ENCODE measurements at places on chromosomes 6 and 20.

GRCh38 chr20:13008761-13009681, at the start of gene SPTLC3:
Gene SPTLC3 (plus strand): TSS chr20:13008972. CDS start chr20:13009268, 296 bp downstream.
- no peak for DNase-seq

DNA sequence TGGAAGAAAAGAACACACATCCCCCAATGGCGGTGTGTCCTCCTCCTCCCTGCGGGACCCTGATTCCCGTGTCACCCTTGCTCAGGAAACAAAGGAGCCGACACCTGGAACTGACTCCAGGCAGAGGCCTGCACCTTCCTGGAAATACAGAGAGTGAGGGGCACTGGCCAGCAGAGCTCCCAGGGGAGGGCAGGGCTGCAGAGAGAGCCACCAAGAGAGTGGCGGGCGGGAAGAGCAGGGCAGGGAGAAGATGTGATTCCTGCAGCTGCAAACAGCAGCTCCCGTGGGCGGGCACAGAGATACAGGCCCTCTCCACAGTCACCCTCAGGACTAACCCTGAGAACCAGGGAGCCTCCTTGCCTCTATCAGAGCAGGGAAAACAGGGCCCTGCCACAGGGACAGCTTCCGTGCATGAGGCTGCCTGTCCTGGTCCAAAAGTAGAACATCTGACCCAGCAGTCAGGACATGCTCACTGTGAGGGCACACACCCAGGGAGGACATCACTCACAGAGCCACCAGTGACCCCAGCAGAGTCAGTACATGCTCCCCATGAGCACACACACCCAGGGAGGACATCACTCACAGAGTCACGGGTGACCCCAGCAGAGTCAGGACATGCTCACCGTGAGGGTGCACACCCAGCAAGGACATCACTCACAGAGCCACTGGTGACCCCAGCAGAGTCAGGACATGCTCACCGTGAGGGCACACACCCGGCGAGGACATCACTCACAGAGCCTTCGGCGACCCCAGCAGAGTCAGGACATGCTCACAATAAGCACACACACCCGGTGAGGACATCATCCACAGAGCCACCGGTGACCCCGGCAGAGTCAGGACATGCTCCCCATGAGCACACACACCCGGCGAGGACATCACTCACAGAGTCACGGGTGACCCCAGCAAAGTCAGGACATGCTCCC, 193.1 kb downstream of the DLL1 start:
- DNase-seq: no peak

DNA sequence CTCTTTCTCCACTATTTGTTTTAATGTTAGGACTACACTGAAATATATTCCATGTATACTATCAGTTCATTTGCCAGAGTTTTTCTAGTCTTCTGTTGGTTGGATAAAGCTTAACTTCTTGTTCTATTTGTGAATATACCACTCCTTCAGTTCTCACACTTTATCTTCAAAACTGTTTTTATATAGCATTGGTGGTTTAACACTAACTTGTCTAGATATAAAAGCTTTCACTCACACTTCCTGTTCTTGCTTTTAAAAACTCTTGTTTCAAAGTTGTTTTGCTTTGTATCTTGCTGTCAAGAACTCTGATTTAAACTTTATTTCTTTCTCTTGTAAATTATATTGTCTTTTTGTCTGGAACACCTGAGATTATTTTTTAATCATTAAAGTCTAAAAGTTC, 226.8 kb upstream of the TENT5A start:
- no peak for DNase-seq

GRCh38 chr6:22512686-22513427, 56.5 kb upstream of the HDGFL1 start:
- DNase-seq: no peak

GRCh38 chr20:41476013-41476441, 109.4 kb upstream of the EMILIN3 start:
- DNase-seq: no peak

- DNase-seq: no peak
These were observed 45.2 kb downstream of the MUC22 start for GRCh38 chr6:31055441-31055840.

DNA sequence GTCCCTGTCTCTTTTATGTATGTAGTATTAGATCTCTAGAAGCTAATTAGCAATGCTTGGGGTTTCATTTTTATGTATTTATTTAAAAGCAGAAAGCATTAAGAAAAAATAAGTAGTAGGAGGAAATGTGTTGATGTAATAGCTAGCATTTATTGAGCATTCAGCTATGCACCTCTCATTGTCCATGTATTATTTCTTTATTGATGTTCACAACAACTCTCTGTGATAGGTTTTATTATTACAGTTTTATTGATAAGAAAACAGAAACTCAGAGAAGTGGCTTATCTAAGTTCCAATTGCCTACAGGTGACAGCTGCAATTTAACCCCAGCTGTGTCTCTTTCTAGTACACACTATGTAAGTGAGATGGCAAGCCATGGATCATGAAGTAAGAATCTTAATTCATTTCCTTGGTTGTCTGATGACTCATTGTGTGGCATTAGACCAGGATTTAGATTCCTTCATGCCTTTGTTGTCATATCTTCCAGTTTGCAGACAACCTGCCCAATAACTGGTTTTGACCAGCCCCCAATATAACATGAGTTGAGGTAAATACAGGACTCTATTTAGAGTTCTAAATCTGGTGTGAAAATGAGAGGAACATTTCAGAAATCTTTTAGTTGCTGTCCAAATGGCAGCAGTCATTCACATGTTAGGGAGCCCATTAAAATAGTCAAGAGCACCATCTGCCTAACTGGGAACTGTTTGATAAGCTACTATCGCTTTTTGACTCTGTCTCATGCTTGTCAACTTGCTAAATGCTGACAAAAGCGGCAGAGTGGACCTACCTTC, 170.8 kb upstream of the PHACTR1 start:
- no peak for DNase-seq

GRCh38 chr20:42714298-42715141, 475.2 kb downstream of the PTPRT start:
- DNase-seq: no peak

- DNase-seq: no peak
These were observed 22.2 kb downstream of the SAMHD1 start for GRCh38 chr20:36929290-36929689.

DNA sequence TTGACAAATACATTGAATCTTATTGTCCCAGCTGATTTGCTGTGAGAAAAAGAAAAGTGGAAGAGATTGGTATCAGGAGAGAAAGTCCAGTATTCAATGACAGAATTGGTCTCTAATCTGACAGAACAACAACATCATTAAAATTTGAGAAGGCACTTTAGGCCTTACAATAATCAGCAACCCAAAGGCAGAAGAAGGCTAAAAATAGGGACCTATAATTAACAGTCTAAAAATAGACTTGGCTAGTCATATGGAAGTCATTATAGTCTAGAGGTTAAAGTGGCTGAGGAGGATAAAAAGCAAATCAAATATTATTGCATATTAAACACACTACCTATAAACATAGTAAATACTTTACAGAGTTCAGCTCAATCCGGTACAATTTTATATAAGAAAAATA, 393.6 kb upstream of the JAG1 start:
- no peak for DNase-seq

- no peak for DNase-seq
These were observed 168.8 kb downstream of the EYA2 start for GRCh38 chr20:47063407-47063806.

DNA sequence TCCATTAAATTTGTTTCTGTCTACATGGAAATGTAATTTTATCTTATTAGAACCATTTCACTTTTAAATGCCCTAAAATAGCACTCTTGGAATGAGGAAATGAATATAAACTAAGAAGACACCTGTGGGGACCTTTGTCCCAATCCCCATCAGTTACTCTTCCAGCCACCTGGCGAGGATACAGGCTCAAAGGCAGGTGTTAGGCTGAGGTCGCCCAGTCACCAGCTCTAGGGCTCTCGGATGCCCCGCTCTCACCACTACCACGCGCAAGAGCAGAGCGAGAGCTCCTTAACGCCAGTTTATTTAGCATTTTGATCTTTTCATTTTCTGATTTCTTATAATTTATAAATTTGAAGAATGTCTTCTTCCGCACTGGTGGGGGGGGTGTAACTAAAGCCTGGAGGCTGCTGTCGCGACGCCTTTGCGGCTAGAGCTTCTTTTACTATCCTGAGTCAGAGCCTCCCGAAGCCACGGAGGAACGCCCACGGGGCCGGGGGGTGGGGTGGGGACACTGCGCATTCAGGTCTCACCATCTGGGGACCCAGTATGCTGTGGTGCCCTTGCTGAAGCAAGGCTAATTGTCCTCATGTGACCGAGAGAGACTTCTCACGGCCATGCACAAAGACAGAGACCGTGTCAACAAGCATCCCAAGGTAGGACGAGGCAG, 38.7 kb upstream of the AFDN start:
- DNase-seq: no peak

DNA sequence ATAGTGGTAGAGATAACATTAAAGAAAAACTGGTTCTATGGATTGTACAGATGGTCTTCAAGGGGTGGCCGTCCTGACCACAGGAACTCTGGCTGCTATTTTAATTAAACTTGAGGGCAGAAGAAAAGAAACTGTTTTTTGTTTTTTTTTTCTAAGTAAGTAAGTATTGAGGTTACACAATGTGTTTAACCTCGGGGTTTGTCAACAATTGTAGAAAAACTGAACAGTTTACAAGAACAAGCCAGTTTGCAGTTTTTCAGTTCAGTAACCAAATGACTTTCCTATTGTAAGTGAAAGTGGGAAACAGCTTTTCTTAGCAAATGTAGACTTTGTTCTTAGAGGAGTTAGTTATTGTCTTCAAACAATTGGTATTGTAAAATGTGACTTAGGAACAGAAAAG, 77.0 kb downstream of the PLCB1 start:
- DNase-seq: no peak

DNA sequence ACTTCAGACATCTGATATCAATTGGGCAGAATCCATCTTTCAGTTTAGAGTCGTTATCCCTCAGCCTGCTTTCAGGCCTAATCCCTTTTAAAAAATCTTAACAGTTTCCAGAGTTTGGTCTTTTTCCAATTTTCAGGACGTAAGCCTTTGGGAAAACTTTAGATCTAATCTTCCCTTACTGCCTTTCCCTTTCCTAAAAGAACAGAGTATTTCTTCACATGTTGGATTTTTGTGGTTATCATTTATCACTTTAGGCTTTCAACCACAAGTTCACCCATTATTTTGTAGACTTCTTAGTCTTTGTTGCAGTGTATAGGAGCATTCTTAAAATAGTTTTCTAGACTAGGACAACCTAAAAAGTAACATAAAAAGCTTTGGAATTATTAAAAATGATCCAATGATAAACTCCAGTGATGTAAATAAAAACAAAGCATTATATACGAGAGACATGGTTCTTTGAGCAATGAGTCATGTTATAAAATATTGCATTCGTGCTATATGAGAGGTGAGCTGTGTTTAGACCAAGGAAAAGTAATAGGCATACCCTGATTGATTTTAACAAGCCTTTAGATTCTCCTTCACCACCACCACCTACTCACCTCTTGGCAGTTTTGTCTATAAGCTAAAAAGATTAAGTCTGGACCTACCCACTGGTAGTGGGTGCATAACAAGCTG, 90.4 kb upstream of the MCHR2 start:
- no peak for DNase-seq

- no peak for DNase-seq
These were observed 139.8 kb downstream of the DTNBP1 start for GRCh38 chr6:15522856-15523529.

DNA sequence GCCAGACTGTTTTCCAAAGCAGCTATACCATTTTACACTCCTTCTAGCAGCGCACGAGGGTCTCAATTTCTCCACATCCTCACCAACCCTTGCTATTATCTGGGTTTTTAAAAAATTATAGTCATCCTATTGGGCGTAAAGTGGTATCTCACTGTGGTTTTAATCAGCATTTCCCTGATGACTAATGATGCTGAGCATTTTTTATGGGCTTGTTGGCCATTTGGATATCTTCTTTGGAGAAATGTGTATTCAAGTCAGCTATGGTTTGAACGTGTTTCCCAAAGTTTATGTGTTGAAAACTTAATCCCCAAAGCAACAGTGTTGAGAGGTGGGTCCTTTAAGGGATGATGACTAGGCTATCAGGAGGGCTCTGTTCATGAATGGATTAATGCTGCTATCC, 6.7 kb downstream of the MCUR1 start:
- DNase-seq: no peak

DNA sequence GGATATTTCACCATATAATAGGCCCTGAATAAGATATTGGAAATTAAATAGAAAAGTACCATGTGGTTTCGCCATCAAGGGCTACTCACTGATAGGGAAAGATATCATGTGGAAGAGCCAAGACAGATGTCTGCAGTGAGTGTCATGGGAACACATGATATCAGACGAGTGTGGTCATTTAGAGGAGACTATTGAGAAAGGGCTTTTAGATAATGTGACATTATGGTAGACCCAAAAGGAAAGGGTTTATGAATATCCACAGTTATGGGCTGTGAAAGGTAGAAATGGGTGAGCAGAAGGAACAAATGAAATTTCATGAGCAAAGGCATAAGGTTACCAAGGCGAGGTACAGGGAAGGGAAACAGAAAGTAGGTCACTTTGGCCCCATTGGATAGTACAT, 182.3 kb upstream of the PRSS16 start:
- DNase-seq: no peak

DNA sequence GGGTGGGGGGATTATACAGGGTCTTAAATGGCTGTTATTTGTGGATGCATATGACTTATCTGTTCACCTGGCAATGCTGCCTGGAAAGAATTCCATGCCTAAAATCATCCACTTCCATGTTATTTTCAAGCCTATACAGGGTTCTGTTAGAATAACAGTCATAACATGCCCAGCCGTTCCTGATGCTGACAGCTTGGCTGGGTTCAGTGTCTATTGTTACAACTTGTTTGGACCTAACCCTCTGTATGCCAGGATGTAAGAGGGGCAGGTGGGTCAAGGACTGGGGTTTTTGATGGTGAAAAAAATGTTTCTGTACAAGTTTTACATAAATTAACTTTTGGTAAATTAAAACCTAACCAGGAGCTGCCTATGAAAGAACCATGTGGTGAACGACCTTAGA, 79.8 kb downstream of the GINS1 start:
- no peak for DNase-seq

GRCh38 chr6:163460307-163460782, 45.8 kb downstream of the QKI start:
- no peak for DNase-seq

GRCh38 chr6:37717836-37718251, 20.2 kb upstream of the MDGA1 start:
- DNase-seq: no peak

DNA sequence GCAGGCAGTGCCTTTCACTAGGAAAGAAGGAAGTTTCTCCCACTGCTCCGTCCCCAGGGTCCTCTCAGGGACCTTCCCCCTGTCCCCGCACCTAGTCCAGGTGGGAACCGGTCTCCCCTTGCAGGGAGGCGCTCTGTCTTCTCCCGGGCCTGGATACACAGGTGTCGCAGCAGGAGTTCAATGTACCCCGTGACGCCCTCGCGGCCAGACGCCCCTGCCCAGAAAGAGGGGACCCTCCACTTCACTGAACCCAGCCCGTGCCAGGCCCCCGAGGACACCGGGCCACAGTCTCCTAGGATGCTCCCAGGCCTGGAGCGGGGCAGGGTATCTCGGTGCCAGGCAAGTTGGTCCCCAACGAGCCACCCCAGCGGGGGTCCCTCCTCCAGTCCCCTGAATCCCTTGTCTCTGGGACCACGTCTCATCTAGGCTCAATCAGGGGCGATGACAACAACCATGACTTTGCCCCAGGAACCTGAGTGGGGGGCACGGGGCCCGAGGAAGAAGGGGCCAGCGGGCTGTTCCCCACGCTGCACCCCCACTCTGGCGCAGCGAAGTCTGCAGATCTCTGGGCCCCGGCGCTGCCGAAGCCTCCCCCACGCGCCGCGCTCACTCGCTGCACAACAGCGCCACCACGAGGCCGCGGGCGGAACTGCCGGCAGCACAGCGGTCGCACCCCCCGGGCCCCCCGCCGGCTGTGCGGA, 103.0 kb downstream of the EDN3 start:
- DNase-seq: no peak

Measured in AG04449 (cell line).